ENCODE measurements at places on chromosomes 2 and 18. TPM values are rescaled to one million over a fixed set of nuclear protein-coding genes. Genes with fewer than 3 reads are reported as not detected.

GRCh38 chr2:64781711-64782390 is 128.1 kb upstream of the SERTAD2 start:
- H3K27ac ChIP-seq = no peak overlapping the region
- H3K27me3 ChIP-seq = no peaks in the 10 kb centered on the region
- peaks cover 19% of the 10 kb centered on the region for H3K4me1 ChIP-seq
- no peak overlapping the region for H3K4me3 ChIP-seq

DNA sequence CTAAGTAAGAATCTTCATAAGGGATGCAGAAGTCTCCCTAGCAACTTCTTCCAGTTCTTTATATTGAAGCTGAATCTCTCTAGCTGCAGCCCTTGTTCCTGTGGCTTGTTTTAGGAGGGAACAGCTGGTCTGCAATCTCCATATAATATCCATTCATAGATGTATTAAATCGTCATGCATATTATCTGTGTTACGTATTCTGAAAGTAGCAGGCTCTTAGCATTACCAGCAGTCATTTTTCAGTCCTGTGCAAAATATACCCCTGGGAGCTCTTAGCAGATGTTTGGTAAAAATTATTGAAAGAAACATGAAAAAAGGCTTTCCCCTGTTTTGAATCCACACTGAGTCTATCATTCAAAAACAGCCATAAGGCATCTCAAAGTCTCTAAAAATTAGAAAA is 385.3 kb downstream of the IRS1 start:
- H3K27ac ChIP-seq = no peak overlapping the region
- H3K4me1 ChIP-seq = no peaks in the 10 kb centered on the region
- DNase-seq = no peak
- H3K4me3 ChIP-seq = no peak overlapping the region
- no peaks in the 10 kb centered on the region for H3K36me3 ChIP-seq
- H3K27me3 ChIP-seq = no peaks in the 10 kb centered on the region

- H3K4me3 ChIP-seq = no peak overlapping the region
- no peak overlapping the region for H3K27ac ChIP-seq
- no peaks in the 10 kb centered on the region for H3K36me3 ChIP-seq
- H3K27me3 ChIP-seq = no peaks in the 10 kb centered on the region
These were observed 22.2 kb downstream of the SLC16A14 start for GRCh38 chr2:230046491-230046890.

GRCh38 chr2:41934329-41934958 is 113.4 kb upstream of the PKDCC start:
- H3K27me3 ChIP-seq = no peaks in the 10 kb centered on the region
- peak; percentile 91 for DNase-seq
- H3K4me3 ChIP-seq = no peak overlapping the region
- H3K36me3 ChIP-seq = no peaks in the 10 kb centered on the region
- peak overlapping the region; percentile 67 for H3K27ac ChIP-seq

DNA sequence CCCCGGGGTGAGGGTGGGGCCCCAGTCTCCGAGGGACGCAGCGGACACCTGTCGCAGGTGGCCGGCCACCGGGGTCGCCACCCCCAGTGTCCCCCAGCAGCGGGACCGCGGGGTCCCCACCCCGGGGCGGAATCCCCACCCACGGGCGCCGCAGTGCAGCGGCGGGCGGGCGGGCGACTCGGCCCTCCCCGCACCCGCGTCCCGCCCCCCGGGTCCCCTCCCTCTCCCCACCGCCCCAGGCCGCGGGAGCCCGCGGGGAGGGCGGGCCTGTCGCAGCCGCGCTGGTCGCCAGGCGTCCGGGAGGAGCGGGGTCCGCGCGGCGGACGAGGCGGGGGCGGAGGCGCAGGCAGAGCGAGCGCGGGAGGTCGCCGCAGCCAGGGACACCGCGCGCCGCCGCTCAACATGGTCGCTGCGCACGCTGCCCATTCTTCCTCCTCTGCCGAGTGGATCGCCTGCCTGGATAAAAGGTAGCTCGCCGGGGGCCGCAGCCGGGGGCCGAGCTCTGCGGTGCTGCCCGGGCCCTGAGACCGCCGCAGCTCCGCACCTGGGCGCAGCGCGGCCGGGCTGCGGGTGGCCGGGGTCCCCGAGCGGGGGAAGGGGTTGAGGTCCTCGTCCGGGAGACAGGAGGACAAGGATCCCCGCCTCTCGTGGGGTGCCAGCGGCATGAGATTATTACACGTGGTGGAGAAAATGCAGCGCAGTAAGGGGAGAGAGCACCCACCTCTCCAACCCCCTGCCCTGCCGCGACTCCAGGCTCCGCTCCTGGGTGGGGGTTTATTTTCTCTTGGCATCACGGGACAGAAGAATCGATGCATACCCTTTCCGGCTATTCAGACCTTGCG is at the start of gene RAPGEF4:
Gene RAPGEF4 (plus strand): TSS at position 264 of the 842 bp plus-strand sequence. CDS start 139 bp downstream, at position 403.
- H3K4me3 ChIP-seq = peak within 1 kb of the TSS; percentile 44
- no peaks in the 10 kb centered on the region for H3K36me3 ChIP-seq
- peaks cover 60% of the 10 kb centered on the region for H3K27me3 ChIP-seq
- H3K4me1 ChIP-seq = no peaks in the 10 kb centered on the region
- no peak for DNase-seq
- H3K27ac ChIP-seq = no peak within 1 kb of the TSS

GRCh38 chr18:50742952-50743351 is 76.9 kb downstream of the MRO start:
- H3K4me3 ChIP-seq = no peak overlapping the region
- no peaks in the 10 kb centered on the region for H3K27me3 ChIP-seq
- peaks cover 28% of the 10 kb centered on the region for H3K4me1 ChIP-seq
- no peak overlapping the region for H3K27ac ChIP-seq

- no peak overlapping the region for H3K27ac ChIP-seq
- DNase-seq = no peak
- H3K27me3 ChIP-seq = no peaks in the 10 kb centered on the region
- peaks cover 3% of the 10 kb centered on the region for H3K4me1 ChIP-seq
- no peak overlapping the region for H3K4me3 ChIP-seq
These were observed 227.5 kb upstream of the SMAD2 start for GRCh38 chr18:48157956-48158355.

GRCh38 chr18:61993831-61994230 is 101.0 kb upstream of the RNF152 start:
- no peaks in the 10 kb centered on the region for H3K27me3 ChIP-seq
- H3K36me3 ChIP-seq = no peaks in the 10 kb centered on the region
- no peak overlapping the region for H3K27ac ChIP-seq
- no peak for DNase-seq
- H3K4me1 ChIP-seq = peaks cover 10% of the 10 kb centered on the region

DNA sequence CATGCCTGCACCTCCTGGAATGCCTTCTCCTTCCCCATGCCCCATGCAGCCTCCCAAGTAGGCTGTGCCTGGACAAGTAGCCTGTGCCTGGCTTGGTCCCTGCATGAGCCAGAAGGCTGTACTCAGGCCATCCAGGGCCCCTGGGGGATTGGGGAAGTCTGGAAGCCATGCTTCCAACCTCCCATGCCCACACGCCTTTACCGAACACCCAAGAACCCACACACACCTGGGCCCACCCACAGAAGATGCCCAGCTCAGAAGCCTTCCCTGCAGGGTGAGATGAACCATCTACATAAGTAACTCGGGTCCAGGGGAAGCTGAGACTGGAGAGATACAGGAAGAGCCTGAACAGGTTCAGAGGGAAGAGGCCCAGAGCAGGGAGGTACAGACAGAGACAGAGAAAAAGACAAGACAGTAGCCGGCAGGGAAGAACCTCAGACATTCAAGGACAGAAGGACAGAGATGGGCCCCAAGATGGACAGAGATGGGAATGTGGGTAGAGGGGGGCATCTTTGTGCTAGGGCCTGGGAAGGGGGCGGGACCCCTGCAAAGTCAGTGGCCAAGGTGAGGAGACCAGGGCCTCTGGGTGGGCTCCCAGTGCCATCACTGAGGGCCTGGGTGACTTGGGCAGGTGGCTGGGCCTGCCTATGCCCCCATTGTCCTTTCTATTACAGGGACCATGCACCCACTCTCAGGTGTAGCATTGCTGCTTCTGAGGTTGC is 4.3 kb downstream of the BIN1 start:
- H3K4me1 ChIP-seq = no peaks in the 10 kb centered on the region
- H3K4me3 ChIP-seq = no peak overlapping the region
- H3K27me3 ChIP-seq = no peaks in the 10 kb centered on the region
- no peaks in the 10 kb centered on the region for H3K36me3 ChIP-seq

DNA sequence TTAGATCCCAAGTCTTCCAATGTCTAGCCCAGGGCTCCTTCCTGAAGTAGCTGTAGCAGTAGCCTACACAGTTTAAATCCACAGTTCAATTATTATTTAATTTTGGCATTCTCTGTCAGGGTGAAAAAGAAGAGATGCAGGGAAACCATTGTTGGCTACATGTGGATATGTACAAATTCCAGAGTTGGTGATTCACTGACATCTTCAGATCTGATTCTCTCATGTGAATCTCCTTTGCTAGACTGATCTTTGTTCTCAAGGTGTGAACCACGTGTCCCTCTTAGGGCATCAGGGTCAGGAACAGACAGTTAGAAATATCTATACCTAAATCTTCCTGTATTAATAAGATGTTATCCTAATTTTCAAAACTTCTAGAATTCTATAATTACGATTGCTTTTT is 36.7 kb downstream of the ADCYAP1 start:
- no peak overlapping the region for H3K27ac ChIP-seq
- no peaks in the 10 kb centered on the region for H3K36me3 ChIP-seq
- no peaks in the 10 kb centered on the region for H3K4me1 ChIP-seq
- no peak for DNase-seq

DNA sequence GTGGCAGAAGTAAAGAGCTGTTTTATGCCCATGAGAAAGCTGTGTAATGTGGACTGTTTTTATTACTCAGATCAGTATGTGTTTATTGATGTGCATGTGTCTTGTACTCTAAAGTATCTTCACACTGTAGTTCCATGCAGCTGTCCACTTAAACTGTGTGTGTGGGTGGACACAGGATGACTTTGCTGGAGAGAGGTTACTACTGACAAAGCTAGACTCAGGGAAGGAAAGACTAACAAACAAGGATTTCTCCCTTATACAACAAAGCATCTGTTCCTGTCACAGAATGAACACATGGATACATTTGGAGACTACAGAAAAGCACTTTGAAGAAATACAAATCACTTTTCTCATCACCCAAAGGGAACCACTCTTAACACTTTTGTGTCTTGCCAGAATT is 10.0 kb downstream of the FHOD3 start:
- H3K4me3 ChIP-seq = no peak overlapping the region
- H3K36me3 ChIP-seq = no peaks in the 10 kb centered on the region
- H3K27me3 ChIP-seq = no peaks in the 10 kb centered on the region
- DNase-seq = no peak
- H3K4me1 ChIP-seq = peaks cover 81% of the 10 kb centered on the region

GRCh38 chr18:34867520-34867919 is 157.4 kb downstream of the DTNA start:
- DNase-seq = peak; percentile 43
- H3K27ac ChIP-seq = no peak overlapping the region
- no peaks in the 10 kb centered on the region for H3K4me1 ChIP-seq
- H3K36me3 ChIP-seq = no peaks in the 10 kb centered on the region

The REG3A gene
- 0.30 TPM for total RNA-seq

The SATB2 gene
- 1.4 TPM for total RNA-seq

The SPATA3 gene
- total RNA-seq = not detected

The FEV gene
- total RNA-seq = not detected

The GALR1 gene
- not detected for total RNA-seq

The CCDC74A gene
- 20.6 TPM for total RNA-seq

The PLEKHH2 gene
- total RNA-seq = 1.0 TPM

The SIX3 gene
- total RNA-seq = not detected

The TMEM169 gene
- 1.8 TPM for total RNA-seq
